Thoracic aorta (tissue), 2 donors: ENCODE measurements at places on chromosomes 3 and 15. TPM values are rescaled to one million over a fixed set of nuclear protein-coding genes. Genes with fewer than 3 reads are reported as not detected.

GUCA1C gene
- not detected for total RNA-seq

CDC25A gene
- total RNA-seq, result 2.5 TPM

- peak; percentile 93 for DNase-seq
These were observed at the start of gene EIF5A2 for GRCh38 chr3:170908235-170909116. Gene EIF5A2, minus strand, starts transcription at chr3:170908637. Its CDS starts 831 bp downstream, at chr3:170907806.

- DNase-seq, result no peak
These were observed 84.8 kb upstream of the POMGNT2 start for GRCh38 chr3:43190670-43191069.

GRCh38 chr15:66766282-66767230, 64.5 kb downstream of the SMAD6 start:
- DNase-seq, result no peak

- DNase-seq, result no peak
These were observed 3.6 kb downstream of the RAD18 start for GRCh38 chr3:8959668-8960067.

DNA sequence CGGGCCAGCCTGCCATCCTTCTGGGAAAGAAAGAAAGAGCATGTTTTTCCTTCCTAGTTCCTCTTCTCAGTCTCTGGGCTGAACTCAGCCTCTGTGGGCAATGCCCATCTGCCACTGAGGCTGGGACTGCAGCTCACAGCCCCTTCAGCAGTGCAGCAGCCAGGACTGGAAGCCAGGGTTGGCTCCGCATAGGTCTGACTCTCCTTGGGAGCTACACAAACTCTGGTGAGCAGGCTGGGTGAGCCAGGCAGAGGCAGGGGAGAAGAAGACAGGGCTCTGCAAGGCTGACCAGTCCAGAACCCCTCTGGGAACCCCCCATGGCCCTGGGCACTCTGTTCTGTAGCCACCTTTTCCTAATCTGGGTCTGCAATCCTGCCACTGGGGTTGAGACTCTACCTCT, 3.6 kb downstream of the DISP2 start:
- DNase-seq, result no peak

NR1I2 gene
- total RNA-seq, result not detected

DNA sequence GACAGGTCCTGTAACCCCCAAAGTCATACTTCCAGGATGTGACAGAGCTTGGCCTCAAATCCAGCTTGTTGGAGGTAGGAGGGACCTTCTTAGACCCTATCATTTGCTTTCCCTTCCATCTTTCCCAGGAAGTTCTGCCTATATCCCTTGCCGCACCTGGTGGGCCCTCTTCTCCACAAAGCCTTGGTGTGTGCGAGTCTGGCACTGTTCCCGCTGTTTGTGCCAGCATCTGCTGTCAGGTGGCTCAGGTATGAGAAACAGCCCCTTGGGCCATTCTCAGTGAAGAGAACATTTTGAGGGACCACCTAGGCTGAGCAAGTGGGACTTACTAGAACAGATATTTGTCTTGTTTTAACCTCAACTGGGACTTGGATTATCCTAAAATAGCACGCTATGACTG, 1.3 kb downstream of the IL17RE start:
- DNase-seq, result no peak

TMEM89 gene
- total RNA-seq, result not detected

CTXN2 gene
- not detected for total RNA-seq

DNA sequence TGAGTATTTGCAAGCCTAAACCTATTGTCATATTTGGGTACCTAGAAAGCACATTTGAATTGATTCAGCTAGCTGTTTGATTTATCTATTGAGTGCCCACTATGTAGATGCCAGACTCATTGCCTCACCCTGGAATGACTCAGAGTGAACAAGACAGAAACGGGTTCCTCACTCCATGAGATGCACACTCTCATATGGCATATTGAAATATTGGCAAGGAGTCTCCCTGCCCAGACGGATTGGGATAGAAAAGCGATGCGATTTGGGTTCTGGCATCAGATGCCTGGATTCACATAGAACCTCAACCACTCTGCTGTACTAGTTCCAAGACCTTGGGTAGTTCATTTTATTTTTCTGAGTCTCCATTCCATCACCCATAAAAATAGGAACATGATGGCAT, 22.5 kb downstream of the LRRN1 start:
- no peak for DNase-seq

GRCh38 chr3:127174284-127174683, 18.6 kb upstream of the PRR23E start:
- DNase-seq, result no peak

- no peak for DNase-seq
These were observed 106.6 kb downstream of the FOXP1 start for GRCh38 chr3:71476950-71477349.

DNA sequence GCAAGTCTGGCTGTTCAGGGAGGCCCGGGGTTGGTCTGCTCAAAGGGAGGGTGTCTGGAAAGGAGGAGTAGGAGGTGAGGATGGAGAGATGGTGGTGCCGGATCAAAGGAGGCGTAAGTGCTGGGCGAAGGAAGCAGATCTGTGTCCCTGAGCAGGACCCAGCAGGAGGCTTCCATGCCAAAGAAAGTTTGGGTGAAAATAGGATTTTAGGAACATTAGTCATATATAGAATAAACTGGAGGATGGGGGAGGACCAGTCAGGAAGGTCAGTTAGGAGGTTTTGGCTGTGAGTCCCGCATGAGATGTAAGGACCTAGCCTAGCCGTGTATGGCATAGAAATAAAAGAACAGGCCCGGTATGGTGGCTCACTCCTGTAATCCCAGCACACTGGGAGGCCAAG, 28.6 kb upstream of the VPS8 start:
- no peak for DNase-seq

FES gene
- 54.2 TPM for total RNA-seq

- DNase-seq, result no peak
These were observed 587.3 kb downstream of the IGSF11 start for GRCh38 chr3:118447339-118447738.

DNA sequence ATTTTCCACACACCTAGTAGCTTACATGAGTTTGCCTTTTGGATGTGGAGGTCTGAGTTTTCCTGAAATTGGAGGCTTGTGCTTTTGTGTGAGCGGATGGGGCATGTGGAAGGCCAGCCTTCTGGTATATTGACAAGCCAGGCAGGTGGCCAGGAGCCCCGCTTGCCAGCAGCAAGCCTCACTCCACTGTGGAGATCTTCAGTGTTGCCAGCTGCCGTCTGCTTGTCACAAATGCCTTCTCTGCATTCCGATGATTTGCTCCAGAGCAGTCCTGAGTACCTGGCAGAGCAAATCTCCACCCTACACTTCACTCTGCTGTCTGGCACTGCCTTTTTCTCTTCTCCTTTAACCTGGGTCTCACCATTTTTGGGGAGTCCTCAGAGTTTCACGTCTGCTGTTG, 29.1 kb upstream of the CHST2 start:
- DNase-seq, result no peak

- no peak for DNase-seq
These were observed 36.5 kb downstream of the CAPN3 start for GRCh38 chr15:42395838-42396237.

- no peak for DNase-seq
These were observed 22.5 kb downstream of the PLCL2 start for GRCh38 chr3:16907243-16907642.

DNA sequence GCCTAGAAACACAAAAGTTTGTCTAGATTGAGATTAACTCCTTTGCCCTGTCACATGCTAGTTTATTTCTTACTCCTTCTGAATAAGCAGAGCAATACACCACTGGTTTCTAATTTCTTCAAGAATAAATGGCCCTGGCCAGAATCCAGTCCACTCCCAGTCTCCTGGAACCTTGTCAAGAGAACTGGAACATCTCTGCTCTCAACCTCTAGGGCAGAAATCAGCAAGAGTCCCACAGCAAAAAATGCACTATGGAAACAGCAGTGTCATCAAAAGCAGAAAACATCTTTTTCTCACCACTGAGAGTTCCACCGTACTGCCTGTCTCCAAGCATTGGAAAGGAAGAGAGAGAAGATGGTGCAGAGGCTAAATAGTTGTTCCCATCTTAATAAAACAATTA, 35.9 kb upstream of the PPP2R3A start:
- DNase-seq, result no peak

DNA sequence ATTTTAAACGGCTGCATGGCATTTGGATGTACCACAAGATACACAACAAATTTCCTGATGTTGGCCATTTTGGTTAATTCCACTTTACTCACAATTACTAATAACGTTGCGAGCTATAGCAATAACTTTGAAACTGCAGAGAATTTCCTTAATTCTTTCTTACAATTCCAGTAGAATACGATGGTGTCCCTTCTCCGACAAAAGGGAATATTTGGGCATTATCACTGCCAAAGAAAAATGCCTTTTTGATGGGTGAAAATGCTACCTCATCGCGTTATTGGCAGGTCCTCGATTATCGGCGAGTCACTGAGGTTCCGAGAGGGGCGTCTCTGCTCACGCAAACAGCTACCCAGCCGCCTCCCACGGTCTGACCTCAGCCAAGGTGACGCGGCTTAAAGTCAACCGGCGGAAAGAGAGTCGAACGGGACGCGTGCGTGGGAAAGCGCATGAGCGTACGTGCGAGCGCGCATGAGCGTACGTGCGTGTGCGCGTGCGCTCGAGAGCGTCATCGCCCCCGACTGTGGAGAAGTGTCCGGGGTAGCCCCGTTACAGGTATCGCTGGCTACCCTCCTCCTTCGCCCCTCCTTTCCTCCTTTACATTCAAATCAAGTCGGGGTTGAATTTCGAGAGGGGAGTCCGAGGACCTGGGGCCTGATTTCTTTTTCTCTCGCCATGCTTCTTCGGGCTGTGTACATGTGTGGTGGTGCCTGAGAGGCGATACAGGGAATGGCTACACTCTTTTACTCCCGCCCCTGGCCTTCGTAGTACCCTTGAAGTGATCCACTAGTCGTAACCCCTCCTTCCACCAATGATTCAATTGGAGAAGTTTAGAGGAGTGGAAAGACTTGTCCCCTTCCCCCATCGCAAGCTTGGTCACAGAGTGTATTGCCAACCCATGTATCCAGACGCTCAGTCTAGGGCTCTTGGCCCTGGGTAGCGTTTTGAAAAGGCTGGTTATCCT, at the start of gene OXSM:
Gene OXSM (plus strand): TSS at position 495 of the 961 bp plus-strand sequence. CDS start 931 bp downstream, outside the sequence.
- DNase-seq, result peak; percentile 69

DNA sequence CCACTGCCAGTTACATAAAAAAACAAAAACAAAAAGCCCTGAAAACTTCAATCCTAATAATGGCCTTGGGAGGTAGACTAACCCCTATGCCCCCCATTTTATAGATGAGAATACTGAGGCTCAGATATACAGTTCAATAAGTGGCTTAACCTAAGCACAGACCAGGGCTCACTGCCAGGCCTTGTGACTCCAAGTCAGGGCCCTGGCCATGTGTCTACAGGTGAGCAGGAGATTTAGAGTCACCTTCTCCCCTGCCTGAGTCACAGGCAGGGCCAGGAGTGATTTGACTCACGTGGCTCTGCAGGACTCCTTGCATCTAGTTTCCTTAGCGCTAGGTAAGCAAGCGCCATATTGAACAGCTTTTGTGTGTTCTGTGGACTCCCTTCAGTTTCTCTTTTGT, 98.6 kb upstream of the ETV5 start:
- DNase-seq, result no peak

IGDCC3 gene
- not detected for total RNA-seq

GRCh38 chr3:44355362-44356033, 16.9 kb downstream of the TCAIM start:
- peak; percentile 8 for DNase-seq

- DNase-seq, result no peak
These were observed 99.8 kb downstream of the TMEM108 start for GRCh38 chr3:133138017-133138416.

FRMD4B gene
- total RNA-seq, result 57.5 TPM

GRCh38 chr15:83053151-83053550, 13.9 kb downstream of the BTBD1 start:
- DNase-seq, result no peak

GRCh38 chr3:108447096-108447847, 63.1 kb downstream of the MYH15 start:
- DNase-seq, result no peak

DNA sequence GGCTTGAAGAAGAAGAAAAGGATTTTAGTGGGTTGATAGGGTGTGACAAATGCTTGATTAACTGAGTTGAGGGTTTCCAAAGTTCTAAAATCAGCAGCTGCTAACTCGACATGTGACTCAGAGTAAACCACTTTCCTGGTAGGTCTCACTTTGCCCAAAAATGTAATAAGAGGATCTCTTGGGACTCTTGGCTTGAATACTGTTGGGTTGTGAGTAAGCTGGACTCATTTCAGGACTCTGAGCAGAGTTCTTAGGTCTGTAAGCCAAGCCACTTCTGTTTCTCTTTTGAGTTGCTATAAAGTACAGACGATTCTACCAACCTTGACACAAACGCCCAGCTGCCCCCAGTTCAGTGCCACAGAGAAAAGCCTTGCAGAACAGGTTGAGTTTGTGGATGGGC, 241.1 kb downstream of the ZNF621 start:
- peak; percentile 7 for DNase-seq

DNA sequence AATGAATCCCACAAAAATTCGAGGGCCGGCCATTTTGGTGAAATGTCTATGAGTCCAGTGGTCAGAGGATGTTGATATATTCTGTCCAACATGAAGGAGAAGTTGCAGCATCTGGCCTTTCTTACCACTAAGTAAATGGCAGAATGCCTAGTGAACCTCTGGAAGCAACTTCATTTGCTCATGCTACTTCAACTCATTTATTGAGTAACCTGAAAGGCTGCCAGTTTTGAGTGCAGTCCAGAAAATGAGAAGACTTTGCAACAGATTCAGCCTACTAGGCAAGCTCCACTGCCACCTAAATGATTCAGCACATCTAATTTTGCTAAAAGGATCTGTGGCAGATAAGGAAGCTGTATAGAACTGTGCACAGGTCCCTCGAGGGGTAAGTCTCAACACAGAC, 265.0 kb downstream of the OPA1 start:
- DNase-seq, result no peak

PROS1 gene
- total RNA-seq, result 180 TPM
